ENCODE measurements at places on chromosomes 7 and 10.

DNA sequence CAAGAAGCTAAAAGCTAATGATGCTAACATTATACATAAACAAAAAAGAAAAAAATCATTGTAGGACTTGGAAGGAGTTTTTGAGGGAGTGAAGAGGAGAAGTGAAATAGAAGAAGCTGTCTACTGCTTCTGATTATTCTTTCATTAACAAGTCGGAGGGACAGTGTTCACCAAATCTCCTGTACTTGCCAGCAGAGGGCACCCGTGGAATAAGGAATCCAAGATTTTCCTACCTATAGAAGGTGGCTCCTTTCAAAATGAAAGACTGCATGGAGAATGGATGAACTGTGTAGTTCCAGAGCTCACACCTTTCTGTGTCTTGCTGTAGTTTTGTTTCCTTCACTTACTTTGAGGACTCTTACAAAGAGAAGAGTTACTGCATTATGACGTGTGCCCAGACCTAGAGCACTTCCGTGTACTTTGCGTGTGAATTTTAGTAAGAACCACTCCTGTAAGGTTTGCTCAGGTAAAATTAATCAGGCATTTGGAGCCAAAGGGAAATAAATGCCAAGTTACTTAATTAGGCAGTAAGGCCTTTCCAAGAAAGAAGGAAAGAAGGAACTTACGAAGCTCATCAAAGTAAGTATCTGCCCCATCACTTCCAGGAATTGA is 145.1 kb downstream of the SEMA3D start:
- peak; percentile 23 for DNase-seq

GRCh38 chr10:70455213-70455630 is 13.7 kb upstream of the NODAL start:
- no peak for DNase-seq

GRCh38 chr10:133422807-133423771 is 1.3 kb downstream of the SPRN start:
- no peak for DNase-seq

- DNase-seq, result no peak
These were observed 283.0 kb downstream of the ADK start for GRCh38 chr10:74433993-74434392.

DNA sequence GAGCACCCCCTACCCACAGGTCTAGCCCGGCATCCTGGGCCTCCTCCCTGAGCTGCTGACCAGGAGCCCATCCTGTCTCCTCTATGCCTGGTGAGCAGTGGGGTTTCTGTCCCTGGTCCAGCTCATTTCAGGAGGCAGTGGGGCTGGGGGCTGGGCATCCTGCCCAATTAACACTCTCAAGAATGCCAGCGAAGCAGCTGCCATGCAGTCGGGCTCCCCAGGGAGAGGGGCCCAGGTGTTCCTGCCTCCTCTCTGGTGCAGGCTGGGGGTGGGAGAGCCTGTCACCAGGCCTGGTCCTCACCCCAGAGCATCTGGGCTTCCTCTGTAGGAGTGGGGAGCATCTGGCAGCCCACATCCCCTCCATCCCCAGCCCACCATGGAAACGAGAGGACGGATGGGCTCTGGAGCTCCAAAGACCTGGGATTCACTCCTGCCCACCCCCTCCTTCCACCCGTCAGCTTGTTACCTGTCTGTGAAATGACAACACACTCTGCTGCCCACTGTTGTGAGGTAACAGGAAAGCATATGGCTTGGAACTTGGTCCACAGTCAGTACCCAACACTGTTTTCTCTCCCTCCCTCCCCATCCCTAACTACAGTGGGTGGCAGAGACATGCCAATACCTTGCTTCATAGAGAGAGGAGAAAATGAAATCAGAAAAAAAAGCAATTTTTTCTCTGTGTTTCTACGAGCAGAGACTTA is 69.1 kb downstream of the SLIT1 start:
- DNase-seq, result no peak

DNA sequence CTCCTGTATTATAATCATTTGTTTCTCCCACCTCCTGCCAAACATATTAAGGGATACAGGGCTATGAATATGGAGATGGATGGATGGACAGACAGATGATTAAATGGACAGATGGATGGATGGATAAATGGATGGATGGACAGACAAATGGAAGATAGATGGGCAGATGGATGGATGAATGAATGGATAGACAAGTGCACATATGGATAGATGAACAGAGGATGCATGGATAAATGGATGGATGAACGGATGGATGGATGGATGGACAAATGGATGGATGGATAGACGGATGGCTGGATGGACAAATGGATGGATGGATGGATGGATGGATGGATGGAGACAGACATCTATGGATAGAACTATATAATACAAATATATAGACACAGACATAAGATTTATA is 59.8 kb downstream of the EBF3 start:
- DNase-seq, result no peak

DNA sequence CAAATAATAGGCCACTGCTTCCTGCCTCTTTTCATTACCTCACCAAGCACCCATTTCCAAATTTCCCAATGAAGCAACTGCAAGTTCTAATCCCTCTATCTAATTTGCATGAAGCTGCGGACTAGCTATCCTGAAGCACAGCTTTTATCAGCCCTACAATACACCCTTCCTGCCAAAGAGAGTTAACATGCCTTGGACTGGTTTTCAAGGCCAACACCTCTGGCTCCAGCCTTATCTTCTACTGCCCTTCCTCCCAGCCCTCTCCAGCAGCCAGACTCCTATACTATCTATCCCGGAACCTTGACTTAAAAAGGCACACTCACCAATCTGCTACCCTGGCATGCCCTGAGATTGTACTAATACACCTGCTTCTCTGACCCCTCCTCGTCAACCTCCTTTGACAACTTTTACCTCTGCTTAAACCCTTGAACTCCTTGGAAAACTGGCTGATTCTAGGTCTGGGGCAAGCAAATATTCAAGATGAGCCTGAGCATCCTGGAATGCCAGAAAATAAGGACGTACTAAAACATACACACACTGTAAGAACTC is 73.4 kb downstream of the SGMS1 start:
- no peak for DNase-seq

GRCh38 chr7:151062399-151063211 is 3.2 kb downstream of the SLC4A2 start:
- peak; percentile 71 for DNase-seq

DNA sequence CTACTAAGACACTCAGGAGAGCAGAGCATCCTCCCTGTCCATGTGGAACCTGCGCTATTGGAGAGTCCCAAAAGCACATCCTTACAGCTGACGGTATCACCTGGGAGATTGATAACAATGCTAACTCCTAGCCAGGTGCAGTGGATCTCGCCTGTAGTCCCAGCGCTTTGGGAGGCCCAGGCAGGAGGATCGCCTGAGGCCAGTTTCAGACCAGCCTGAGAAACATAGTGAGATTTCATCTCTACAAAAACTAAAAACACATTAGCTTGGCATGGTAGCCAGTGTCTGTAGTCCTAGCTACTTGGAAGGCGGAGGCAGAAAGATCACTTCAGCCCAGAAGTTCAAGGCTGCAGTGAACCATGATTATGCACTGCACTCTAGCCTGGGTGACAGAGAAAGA is 174.9 kb downstream of the ARHGAP12 start:
- no peak for DNase-seq
